ENCODE measurements at places on chromosomes 16 and 17.

DNA sequence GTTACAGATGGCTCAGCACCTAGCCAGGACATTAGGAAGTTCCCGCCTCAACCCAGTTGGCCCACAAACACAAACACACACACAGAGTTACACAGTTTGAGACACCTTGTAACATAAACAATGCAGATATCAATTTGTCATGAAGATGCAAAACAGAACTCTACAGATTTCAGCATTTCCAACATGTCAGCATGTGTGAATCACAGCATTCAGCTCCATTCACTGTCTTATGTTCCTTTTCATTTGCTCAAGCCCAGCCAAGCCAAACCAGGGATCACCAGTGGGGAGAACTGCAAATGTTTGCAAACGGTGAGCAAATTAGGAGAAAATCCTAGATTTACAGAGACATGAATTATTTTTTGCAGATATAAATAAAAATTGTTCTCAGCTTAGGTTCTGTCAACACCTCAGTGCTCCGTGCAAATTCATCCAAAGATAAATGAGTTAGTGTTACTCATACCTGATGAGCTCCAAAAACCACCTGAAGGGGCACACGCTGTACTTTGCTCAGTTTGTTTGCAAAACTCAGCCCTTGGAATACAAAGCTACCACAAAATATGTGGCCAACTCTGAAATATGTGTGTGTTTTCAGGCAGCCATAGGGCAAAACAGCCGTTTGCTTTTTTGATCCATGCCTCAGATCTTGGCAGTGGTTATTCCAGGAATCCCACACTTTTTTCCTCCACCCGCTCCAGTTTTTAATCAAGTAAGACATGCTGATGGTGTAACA is 16.3 kb upstream of the COX10 start:
- no peak for DNase-seq

DNA sequence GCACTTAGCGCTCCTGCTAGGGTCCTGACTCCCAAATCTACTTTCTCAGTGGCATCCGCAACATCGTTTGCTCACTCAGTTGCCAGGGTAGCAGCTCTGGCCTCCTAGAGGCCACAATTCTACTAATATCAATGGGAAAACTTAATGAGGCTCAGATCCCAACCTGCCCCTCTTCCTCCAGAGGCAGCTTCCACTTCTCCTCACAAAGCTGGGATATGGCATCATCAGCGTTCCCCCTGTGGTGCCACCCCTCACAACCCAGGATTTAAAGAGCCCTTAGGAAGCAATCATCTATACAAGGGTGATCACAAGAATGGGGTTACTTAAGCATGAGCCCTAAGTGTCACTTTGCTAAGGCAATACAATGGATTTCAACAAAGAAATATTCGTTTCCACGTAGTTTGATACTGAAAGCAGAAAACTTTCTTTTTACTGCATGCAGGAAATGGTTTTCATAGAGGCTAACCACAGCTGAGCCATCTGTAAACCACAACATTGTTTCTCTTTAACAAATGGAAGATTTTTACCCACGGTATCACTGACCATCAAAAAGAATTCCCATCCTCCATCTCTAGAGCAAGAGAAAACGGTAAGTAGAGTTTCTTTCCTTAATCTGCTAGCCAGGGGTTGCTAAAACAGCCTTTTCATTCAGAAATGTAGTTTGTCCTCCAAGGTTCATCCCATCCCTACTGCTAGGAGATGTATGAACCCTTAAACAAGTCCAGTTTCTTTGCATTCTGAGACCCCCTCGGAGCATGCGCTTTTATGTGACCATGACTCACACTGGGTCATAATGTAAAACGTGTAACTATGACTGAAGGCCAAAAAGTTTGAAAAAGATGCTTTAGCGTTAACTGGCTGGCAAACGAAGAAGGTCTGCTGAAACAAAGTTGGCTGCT is 68.3 kb upstream of the BCAR1 start:
- no peak for DNase-seq

DNA sequence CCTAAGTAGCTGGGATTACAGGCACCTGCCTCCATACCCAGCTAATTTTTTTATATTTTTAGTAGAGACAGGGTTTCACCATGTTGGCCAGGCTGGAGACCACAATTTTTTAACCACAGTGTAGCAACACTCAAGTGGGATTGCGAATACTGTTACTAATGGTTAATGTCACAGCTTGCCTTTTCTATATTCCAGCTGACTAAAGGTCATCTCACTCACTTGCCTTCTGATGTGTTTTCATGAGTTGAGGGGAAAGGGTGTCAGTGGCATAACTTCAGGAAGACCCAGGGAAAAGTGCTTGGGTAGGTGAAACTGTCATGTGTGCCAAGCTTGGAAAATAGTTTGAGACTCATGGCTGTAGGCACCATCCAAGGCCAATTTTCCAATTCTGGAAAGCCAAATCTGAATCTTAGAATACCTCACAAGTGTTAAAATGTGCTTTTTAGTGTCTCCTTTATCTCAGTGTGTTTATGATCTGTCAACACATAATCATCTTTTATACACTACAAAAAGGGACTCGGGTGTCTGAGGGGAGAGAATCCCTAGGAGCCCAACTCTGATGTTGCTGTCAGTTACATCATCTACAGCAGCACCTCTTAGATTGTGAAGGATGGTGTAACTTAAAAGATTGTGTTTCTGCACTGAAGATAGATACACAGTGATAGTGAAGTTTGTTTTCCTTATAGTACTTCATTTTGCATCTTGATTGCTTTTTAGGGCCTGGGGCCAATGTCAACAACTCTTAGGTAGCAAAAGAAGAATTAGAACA is 27.1 kb downstream of the OGFOD1 start:
- DNase-seq: no peak

DNA sequence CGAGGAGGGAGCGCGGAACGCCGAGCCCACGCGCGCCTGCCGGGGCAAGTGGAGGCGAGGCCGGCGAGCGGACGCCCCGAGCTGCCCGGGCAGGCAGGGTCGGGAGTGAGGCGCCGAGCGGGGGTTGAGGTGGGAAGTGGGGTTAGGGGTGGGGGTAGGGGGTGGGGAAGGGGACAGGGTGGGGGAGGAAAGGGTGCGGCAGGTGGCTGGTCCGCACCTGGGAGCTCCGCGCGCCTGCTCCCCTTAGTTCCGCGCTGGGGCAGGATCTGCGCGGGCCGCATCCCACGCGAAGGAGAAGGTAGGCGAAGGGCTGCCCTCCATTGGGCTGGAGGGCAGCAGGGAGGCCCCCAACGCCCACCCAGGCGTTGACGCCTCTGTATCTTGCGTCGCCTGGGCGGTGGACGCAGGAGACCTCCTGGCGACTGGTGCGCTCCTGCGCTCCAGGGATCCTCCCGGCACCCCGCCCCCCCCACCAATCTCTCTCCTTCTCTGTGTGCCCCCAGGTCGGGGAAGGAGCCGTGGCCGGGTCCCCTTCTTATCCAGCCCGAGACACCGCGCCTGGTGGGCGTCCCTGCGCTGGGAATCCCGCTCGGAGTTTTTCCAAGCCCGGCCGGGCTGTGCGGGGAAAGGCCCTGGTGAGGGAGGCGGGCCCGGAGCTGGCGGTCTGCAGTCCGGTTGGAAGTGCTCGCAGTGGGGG is 51.3 kb upstream of the AMZ2 start:
- no peak for DNase-seq

- no peak for DNase-seq
These were observed 23.2 kb upstream of the KIFC3 start for GRCh38 chr16:57825298-57826044.

GRCh38 chr17:12545877-12546513 is 119.7 kb upstream of the MYOCD start:
- DNase-seq: peak; percentile 29

GRCh38 chr16:75343286-75343685 is 90.0 kb downstream of the CFDP1 start:
- DNase-seq: peak; percentile 60
